ENCODE measurements at places on chromosomes 5 and 9. TPM values are rescaled to one million over a fixed set of nuclear protein-coding genes. Genes with fewer than 3 reads are reported as not detected.

DNA sequence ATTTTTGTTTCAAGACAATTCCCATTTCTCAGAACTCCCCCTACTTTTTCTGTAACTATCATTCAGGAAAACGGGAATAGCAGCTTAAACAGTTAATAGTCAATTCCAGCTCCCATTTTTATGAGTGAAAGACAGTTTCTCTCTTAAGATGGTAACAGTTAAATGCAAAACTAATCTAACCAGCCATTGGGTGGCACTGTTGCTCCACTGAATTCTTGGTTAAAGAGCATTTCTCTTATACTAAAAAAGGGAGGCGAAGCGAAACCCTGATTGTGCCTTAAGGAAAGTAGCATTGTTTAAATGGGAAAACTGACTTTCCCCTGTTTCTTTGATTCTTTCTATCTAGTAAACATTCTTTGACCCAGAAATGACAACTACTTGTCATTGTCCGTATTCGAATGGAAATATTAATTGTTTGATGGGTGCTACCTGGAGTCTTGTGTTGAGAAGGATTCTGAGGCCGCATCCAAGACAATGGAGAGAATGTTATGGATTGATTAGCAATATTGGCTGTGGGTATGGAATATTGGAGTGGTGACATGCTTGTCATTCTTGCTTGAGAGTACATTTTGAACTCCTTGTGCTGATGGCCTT, 507.8 kb downstream of the MAT2B start:
- peaks cover 6% of the 10 kb centered on the region for H3K4me1 ChIP-seq
- no peaks in the 10 kb centered on the region for H3K27me3 ChIP-seq
- H3K27ac ChIP-seq: no peak overlapping the region
- no peak overlapping the region for H3K4me3 ChIP-seq

The ASTN2 gene
- 18.7 TPM for total RNA-seq

- H3K36me3 ChIP-seq: no peaks in the 10 kb centered on the region
- no peak overlapping the region for H3K4me3 ChIP-seq
- DNase-seq: no peak
Observed at GRCh38 chr5:50717651-50718050, 51.2 kb downstream of the PARP8 start.

- peak overlapping the region; percentile 80 for H3K27ac ChIP-seq
- no peaks in the 10 kb centered on the region for H3K36me3 ChIP-seq
- no peak for DNase-seq
- peaks cover 65% of the 10 kb centered on the region for H3K4me1 ChIP-seq
- no peak overlapping the region for H3K4me3 ChIP-seq
Observed at GRCh38 chr5:150489360-150490295, 18.3 kb upstream of the NDST1 start.

The RFX3 gene
- 17.5 TPM for total RNA-seq

- no peaks in the 10 kb centered on the region for H3K36me3 ChIP-seq
- no peak overlapping the region for H3K4me3 ChIP-seq
- H3K27me3 ChIP-seq: no peaks in the 10 kb centered on the region
- H3K4me1 ChIP-seq: 0 out of 2 replicates have a peak, but pooled peaks cover 2% of the 10 kb centered on the region
- H3K27ac ChIP-seq: no peak overlapping the region
Observed at GRCh38 chr9:136181784-136182419, 23.0 kb downstream of the LHX3 start.

The FAM78A gene
- 3.4 TPM for total RNA-seq

The HCN1 gene
- 6.9 TPM for total RNA-seq

- H3K4me1 ChIP-seq: no peaks in the 10 kb centered on the region
- H3K4me3 ChIP-seq: no peak overlapping the region
- H3K36me3 ChIP-seq: peaks cover 19% of the 10 kb centered on the region
Observed at GRCh38 chr9:100554935-100555401, 22.9 kb upstream of the CAVIN4 start.

DNA sequence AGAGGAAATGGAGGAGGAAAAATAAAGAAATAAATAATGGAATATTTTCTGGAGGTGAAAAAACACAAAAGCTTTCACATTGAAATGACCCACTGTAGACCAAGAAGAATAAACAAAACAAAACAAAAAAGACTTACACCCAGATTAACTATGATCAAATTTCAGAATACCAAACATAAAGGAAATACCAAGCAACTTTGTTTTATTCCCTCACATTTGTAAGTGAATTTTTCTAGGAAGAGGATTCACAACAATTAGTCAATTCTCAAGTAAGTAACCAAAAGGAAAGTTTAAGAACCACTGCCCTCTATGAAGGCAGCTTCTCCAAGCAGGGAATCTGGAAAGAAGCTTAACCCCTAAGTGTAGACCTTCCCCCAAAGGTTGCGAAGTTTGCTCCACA, 29.6 kb upstream of the B4GALT1 start:
- H3K27ac ChIP-seq: no peak overlapping the region
- H3K4me1 ChIP-seq: no peaks in the 10 kb centered on the region
- H3K4me3 ChIP-seq: no peak overlapping the region
- H3K36me3 ChIP-seq: no peaks in the 10 kb centered on the region
- DNase-seq: no peak

DNA sequence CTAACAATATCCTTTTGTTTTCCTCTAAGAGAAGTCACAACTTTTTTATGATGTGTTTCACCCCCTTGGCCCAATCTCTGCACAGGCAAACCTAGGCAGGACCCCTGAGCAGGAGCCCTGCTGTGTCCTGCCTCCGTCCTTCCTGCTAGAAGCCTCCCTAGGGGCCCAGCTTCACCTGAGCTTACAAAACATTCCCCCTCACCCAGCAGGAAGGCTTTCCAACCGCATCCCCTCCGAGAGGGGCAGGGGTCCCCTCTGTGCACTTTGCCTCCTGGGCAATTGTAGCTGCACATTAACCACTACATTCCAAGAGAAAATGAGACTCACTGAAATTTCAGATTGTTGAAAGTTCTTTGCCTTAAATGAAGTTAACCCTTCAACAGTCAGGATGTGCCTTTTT, 176.2 kb downstream of the IRX2 start:
- H3K4me1 ChIP-seq: peaks cover 32% of the 10 kb centered on the region
- DNase-seq: no peak
- H3K27me3 ChIP-seq: peaks cover 3% of the 10 kb centered on the region
- no peak overlapping the region for H3K4me3 ChIP-seq
- H3K36me3 ChIP-seq: no peaks in the 10 kb centered on the region

DNA sequence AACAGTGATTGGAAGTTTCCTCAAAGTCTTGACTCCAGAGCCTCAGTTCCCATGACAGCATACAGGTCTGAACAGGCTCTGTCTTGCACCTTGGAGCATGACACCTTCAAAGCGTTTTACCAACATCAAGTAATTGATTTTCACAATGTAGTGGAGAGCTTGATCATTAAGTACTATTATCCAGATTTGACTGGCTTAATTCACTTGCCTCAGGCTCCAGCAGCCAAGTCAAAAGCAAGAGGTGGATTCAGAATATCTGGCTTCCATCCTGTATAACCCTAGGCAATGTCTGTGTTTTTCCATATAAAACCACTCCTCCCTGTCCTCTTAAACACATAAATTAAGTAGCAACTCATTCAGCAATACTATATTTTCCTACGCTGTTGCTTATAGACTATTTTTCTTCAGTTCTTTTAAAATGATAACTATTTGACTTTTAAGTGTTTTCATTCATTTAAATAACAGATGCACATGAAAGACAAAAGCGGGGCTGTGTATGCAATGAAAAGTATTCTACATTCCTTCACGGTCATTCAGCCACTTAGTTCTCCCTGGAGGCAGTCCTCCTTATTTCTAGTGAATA, 150.8 kb upstream of the RANBP3L start:
- peaks cover 21% of the 10 kb centered on the region for H3K4me1 ChIP-seq
- no peak for DNase-seq
- H3K4me3 ChIP-seq: no peak overlapping the region
- H3K36me3 ChIP-seq: no peaks in the 10 kb centered on the region
- no peak overlapping the region for H3K27ac ChIP-seq

DNA sequence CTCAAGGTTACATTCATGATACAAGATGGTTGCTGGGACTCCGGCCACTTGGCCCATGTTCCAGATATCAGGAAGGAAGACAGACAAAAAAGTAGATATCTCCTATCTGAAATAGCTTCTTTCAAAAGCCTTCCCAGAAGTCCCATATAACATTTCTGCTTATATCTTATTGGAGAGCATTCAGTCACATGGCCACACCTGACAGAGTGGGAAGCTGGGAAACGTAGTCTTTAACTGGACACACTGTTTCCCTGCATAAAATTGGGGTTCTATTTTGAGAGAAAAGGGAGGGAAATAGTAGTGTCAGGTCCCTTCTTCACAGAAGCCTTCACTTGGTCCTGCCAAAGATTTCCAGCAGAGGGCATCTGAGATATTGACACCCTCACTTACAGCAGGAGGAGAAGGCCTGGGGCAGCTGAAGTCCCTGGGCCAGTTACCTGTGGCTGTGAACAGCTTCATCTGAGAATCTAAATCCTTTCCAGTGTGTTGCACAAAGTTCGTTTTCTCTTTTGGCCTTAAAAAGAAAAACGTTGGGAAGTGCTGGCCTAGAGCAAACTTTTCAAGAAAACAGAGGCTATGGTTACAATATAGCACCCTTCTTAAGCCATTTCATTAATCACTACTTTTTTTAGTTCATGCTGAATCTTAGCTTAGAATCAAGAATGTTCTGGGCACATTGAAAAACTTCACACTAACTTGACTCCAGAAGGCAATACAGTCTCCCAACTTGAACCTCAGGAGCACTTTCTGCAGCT, 33.5 kb downstream of the SPEF2 start:
- H3K27me3 ChIP-seq: no peaks in the 10 kb centered on the region
- no peak overlapping the region for H3K4me3 ChIP-seq
- peaks cover 17% of the 10 kb centered on the region for H3K4me1 ChIP-seq
- no peak overlapping the region for H3K27ac ChIP-seq

The HARS2 gene
- total RNA-seq: 26.8 TPM

The FOXD4L3 gene
- not detected for total RNA-seq

The RASEF gene
- total RNA-seq: 6.5 TPM

GRCh38 chr5:138989720-138990119, 114.6 kb upstream of the LRRTM2 start:
- no peaks in the 10 kb centered on the region for H3K27me3 ChIP-seq
- no peak for DNase-seq
- H3K36me3 ChIP-seq: no peaks in the 10 kb centered on the region

DNA sequence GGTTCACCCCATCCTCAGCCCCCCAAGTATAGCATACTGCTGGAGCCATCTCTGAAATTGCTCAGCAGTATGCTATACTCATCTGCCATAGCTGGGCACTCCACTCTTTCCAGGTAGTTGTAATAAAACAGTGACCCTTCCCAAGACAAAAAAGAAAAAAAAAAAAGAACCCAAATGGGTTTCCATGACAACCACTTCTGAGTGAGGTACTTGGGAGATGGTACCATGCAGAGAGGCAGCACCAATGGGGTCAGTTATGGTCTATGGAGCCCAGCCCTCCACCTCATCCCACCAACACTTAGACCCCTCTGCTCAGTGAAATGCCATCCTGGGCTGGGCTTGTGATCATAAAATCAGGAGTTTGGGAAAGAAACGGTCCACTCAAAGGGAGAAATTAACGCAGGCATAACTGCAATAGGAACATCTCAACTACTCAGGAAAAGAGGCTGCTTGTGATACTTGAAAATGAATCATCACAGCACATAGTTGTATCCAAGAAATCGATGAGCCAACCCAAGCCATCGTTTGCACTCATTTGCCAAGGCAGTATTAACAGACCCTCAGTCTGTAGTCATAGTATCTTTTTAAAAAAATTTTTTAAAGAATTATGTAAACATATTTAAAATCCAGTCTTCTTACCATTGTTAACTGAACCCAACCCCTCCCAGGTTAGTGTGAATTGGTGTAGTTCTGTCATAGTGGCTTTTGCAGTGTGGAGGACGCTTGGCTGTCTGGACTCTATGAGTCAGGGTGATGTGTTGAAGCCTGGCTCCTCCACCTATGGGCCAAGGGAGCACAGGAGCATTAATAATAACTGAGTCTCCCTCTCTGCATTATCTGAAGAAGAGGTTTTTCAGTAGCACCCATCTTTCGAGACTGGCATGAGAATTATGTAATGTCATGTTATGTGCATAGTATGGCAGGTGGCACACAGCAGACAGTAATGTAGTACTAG, 402.7 kb downstream of the SPOCK1 start:
- no peak overlapping the region for H3K27ac ChIP-seq
- no peak for DNase-seq
- no peaks in the 10 kb centered on the region for H3K36me3 ChIP-seq
- H3K27me3 ChIP-seq: no peaks in the 10 kb centered on the region
- no peak overlapping the region for H3K4me3 ChIP-seq

- H3K36me3 ChIP-seq: peaks cover 3% of the 10 kb centered on the region
- no peaks in the 10 kb centered on the region for H3K4me1 ChIP-seq
- H3K4me3 ChIP-seq: no peak overlapping the region
- H3K27me3 ChIP-seq: peaks cover 2% of the 10 kb centered on the region
- no peak overlapping the region for H3K27ac ChIP-seq
- DNase-seq: no peak
Observed at GRCh38 chr9:96674906-96675538, 19.9 kb upstream of the PRXL2C start.

The IL6ST gene
- 9.6 TPM for total RNA-seq

DNA sequence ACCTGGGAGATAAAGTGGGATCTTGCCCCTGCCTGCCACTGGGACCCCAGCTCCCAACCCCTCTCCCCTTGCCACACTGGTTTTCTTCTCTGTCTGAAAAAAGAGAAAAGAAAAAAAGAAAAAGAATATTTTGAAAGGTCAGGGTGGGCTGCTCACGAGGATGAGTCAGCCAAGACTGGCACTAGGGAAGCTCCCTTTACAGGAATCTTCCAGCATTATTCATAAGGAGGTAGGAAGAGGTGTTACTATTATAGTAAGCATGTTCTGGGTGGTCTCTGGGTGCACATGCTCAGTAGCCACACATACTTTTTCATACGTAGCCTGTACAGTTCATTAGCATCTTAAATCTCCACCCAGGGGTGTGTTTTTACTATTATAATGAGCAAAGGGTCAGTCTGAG, 46.8 kb upstream of the HAND1 start:
- no peaks in the 10 kb centered on the region for H3K36me3 ChIP-seq
- H3K4me3 ChIP-seq: no peak overlapping the region
- H3K4me1 ChIP-seq: peaks cover 22% of the 10 kb centered on the region
- DNase-seq: no peak

The ADAMTS12 gene
- 11.5 TPM for total RNA-seq

DNA sequence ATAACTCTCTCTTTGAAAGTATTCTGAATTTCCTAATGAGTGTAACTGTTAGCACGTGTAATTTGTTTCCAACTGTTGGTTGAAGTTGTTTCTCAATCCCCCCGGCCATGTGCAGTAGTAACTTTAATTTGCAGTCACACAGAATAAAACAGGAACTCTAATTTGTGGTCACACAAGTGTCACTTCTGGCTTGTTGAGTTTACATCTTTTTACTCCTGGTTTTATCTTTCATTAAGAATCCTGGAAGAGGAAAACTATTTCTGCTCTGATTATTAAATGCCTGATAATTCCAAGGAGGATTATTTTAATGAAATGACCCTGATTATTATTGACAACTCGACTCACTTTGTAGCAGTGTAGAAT, 1.2 kb downstream of the SCAMP1 start:
- peaks cover 7% of the 10 kb centered on the region for H3K36me3 ChIP-seq
- H3K27ac ChIP-seq: peak overlapping the region; percentile 47
- H3K4me3 ChIP-seq: peak overlapping the region; percentile 85

All from WTC11 (cell line).